ENCODE measurements at places on chromosomes 1 and 21.

GRCh38 chr1:215539803-215540570, 27.1 kb upstream of the KCTD3 start:
- no peak for DNase-seq

- DNase-seq, result no peak
These were observed 24.6 kb downstream of the LRRC41 start for GRCh38 chr1:46278807-46279206.

DNA sequence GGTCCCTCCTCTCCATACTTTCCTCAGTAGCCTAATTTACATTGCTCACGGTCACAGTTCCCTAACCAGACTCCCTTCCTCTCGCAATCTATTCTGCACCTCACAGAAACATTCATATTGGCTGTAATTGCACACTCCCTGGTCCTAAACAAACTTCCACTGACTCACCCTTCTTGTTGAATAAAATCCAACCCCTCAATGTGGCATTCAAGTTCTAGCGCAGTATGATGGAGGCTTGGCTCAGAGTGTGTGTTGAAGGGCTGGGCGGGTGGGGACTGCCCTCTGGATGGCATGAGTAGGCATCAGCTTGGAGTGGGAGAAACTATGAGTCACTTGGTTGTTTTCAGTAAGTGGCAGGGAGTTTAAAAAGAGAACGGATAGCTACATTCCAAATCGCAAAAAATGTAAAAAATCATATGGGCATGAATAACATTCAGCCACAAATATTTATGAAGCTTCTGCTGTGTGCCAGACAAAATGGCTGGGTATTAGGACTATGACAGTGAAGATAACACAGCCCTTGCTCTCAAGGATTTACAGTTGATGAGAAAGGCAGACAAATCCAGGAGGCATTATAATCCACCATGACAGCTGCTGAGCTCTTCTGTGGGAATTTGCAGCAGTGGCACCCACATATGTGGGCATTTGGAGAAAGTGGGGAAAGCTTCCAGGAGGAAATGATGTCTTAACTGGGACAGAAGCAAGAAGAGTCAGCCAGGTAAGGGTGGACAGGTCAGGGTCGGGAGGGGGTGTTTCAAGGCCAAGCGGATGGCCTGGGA, 42.2 kb upstream of the LYST start:
- DNase-seq, result no peak

DNA sequence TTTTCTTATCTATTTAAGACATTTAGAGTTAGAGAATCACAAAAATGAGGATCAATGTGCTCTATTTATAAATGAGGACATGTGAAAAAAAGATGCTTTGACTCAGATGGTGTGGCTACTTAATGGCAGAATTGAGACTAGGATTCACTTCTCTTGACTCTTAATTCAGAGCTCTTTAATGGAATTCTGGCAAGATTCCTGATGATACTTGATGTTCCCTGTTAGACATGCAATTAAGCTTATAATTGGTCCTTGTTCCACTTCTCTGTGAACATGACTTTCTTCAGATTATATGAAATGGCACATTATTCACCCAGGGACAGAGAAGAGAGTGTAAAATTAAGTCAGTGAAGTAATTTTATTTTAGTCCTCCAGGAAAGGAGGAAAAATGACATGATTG, 165.3 kb downstream of the LRRC7 start:
- DNase-seq, result no peak

GRCh38 chr1:70327306-70328076, 27.0 kb downstream of the ANKRD13C start:
- DNase-seq, result no peak

DNA sequence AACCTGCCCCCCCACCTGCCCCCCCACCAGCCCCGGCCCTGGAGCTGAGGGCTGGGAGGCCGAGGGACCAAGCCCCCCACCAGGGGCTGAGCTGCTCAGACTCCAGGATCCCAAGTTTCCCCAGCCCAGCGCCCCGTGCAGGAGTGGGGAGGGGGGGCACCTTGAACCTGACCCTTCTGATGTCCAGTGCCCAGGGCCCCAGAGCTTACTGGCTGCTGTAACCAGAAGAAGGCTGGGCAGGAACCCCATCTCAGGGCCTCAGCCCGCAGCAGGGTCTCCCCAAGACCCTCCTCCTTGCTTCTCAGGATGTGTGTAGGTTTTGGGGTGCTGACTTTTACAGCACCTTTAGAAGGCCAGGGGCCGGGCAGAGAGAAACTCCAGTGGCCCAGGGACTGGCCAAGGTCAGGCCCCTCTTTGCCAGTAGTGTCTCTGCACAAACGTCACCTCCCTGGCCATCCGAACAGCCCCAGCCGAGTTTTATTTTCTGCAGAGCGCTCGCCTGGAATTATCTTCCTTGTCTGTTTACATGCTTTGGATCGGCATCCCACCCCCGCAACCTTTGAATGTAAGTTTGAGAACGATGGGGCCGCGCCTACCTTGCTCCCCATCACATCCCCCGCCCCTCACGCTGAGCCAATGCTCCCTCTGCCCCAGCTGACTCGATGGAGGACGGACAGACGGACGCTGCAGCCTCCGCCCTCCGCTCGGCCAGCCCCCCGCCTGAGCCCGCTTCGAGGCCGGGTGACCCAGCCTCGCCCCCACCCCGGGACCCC, 70.1 kb upstream of the CASZ1 start:
- DNase-seq, result no peak

- DNase-seq, result peak; percentile 21
These were observed 59.9 kb downstream of the WARS2 start for GRCh38 chr1:119080586-119080985.

DNA sequence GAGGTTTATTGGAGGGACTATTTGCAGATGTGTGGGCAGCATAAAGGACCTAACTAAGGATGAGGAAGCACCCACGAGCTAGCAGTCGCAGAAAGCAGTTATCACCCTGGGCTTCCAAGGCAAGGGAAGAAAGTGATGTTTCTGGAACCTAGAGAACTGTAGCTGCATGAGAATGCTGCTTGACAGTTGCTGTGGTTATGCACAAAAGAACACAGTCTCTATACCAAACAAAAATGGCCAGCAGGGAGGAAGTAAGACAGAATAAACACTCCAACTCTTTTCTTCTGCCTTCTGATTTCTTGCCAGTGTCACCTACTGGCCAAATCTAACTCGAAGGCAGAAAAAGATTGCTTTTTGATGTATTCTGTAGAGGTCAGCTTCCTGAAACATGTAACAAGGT, 190.2 kb downstream of the RASAL2 start:
- DNase-seq, result no peak

DNA sequence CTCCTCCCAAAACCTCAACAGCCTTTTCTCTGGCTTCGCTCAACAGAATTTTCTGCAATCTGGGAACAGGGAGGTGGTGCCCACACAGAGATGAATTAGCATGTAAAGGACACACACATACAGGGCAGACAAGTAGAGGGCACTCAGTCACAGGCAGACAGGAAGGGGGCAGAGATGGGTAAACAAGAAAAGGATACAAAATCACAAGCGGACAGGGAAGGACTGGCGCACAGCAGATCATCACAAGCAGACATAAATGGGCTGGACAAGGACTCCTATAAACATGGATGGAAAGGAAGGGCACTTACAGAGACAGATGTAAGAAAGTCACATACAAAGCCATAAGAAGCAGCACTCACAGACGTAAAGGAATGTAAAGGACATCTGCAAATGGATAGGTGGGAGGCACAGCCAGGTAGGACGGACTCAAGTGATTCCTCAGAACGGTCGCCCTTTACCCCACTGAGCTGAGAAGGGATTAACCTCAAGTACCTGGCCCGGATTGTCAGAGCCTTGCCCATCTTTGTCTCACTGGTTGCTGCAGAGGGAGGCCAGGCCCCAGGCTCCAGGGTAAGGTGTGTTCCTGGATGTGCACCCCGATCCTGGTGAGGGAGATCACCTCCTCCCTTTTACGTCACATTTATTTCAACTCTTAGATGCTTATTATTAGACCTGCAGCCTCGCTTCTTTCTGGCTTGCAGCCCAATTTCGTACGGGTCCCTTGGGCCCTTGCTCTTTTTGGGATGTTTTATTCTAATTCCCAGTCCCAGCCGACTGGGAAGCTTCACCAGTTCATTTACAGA, 836 bp upstream of the PRCC start:
- DNase-seq, result peak; percentile 63

- no peak for DNase-seq
These were observed 563 bp upstream of the TAS1R3 start for GRCh38 chr1:1330366-1331067.

- no peak for DNase-seq
These were observed 63.2 kb downstream of the NENF start for GRCh38 chr1:212495766-212496494.

DNA sequence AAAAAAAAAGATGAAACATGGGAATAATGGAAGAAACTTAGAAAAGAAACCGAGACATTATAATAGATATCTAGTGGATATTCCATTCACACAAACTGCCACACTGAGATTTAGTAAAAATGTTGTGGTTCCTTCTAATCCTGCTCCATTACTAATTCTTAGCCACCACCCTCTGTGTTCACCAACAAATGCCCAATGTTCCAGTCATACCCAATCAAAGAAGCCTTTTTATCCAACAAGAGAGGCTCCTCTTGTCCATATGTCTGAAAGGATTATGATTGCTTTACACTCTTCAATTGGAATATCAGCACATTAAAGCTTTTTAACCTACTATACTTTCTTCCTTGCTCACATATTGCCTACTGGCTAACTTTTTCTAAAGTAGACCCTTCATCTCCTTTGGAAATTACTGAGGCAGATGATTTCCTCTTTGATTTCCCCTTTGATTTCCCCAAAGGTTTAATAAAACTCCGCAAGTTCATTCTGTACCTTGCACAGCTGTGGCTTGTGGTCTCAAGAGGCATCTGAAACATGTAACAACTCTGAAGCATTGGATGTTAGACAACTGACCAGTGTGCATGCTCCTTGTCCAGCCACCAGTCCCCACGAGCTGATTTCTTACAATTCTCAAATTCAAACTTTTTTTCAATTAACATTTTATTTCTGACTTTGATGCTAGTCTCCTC, 305.6 kb upstream of the LYPLAL1 start:
- DNase-seq, result no peak

DNA sequence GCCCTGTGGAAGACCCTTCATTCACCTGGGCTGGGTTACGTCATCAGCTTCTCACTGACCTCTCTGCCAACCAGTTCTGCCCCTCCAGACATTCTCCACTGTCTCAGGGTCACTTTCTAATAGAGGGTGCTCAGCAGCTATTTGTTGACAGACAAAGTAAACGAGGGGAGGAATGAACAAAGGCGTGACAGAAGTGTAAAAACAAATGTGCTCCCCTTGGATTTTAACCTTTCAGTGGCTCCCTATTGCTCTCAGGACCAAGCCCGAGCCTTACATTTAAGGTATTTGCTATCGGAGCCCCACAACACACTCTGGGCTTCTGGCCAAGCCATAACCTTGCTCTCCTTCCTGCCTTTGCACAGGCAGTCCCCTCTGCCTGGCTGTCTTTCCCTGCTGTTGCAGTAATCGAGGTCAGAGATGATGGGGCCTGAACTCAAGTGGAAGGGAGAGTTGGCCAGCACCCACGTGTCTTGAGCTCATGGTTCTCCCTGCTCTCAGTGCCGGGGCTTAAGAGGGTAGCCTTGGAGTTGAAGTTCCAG, 9.3 kb upstream of the MARCKSL1 start:
- no peak for DNase-seq

DNA sequence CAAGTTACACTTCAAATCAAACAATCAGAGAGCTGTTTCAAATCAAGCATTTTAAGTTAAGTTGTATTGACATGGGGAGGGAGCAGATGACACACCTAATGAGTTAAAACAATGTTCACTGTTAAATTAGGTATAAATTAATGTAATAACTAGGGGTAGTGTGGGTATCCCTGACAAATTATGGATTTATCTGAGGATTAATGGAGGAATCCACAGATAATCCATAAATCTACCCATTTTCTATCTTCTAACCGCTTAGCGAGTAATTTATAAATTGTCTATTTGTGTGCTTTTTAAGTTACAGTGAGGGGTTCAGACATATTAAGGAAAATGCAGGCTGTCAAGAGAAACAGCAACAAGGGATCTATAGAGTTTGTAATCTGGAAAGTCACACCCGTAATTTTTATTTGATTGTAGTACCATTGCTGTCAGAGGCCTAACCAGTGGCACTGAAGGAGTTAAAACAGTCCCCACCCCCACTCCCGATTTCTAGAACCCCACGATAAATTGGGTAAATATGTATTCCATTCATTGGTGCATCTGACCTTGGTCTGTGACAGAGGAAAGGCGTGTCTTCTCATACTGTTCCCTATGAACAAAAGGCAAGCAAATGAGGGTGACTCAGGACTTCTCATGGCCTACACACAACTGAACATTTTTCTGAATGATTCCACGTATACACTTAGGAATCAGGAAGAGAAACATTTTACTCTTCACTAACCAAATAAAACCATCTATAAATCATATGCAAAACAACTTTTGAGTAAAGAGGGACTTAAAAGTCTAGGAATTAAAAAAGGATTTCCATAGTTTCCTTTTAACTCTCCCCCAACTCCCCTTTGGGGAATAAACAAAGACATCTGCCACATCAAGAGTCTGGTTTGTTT, 7.4 kb downstream of the IRF2BP2 start:
- DNase-seq, result peak; percentile 97

- no peak for DNase-seq
These were observed 9.2 kb downstream of the POU2F1 start for GRCh38 chr1:167229719-167230385.

Measured in skin of body (tissue), 3 donors.